ENCODE measurements at places on chromosomes 7 and 10.

DNA sequence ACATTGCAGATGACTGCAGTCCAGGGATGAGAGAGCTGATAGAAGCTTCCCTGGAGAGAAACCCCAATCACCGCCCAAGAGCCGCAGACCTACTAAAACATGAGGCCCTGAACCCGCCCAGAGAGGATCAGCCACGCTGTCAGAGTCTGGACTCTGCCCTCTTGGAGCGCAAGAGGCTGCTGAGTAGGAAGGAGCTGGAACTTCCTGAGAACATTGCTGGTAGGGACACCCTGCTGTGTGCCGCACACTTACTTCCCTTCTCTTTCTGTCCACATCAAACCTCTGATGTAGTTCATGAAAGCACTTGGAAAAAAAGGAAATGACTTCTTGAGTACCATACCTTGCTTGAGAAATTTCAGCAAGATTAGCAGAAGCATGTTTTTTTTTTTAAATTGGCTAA lies 25.3 kb downstream of the MAP3K8 start:
- no peak for DNase-seq

- DNase-seq, result no peak
Measured at GRCh38 chr10:21043044-21043443, 145.9 kb upstream of the NEBL start.

DNA sequence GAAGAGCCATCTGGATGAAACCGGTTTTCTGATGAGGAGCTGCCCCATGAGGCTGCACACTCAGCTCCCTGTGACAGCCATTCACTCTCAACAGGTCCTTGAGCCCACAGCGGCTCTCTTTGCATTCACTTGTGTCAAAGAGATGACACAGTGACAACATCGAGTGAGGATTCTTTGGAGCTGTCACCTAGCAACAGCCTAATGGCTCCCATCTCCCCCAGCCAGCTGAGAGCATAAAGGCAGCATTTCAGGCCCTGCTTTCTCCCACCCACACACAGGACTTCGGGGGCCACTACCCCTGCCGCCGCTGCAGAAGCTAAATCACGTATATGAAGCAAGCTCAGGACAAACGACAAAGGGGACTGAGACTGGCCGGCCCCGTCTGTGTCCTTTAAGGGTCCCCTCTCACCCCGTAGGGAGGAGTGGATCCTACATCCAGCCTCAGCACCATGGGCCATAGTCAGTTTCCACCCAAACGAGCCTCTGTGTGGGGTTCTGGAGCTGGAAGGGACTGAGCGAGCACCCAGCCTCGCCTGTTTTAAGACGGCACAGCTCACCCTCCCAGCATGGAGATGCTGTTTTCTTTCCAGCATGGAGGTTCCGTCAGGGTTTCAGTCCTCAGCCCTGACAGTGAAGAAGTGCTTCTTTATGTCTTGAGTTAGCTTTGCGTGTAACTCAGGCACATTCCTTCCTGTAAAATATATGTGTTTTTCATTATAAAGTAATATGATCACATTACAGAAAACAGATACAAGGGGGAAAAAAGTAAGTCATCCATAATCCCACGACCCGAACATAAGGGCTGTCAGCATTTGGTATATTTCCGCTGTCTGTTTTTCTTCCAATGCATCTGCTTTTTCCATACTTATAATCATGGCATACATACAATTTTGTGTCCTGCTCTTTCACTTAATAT lies 4.9 kb downstream of the CPA4 start:
- DNase-seq, result no peak

DNA sequence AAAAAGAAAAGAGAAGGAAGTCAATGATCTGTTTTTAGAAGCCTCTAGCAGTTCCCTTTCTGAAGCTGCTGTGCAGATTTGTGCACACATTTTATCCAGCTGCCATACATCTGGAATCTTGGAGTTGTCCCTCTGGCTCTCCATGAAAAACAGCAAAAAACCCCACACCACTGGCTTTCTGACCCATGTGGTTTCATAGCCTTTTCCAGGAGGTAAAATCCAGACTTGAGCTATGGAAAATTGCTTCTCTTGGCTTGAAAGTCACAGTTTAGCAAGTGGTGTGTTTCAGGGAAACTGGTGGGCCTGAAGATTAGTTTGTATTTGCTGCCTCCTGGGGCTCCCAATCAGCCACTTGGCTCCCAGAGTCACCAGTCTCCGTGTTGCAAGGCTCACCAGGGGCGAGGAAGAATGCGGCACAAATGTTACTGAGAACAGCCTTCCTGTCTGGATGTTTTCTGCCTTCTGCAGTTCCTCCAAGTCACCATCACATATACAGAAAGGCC lies 50.1 kb upstream of the ADRB1 start:
- DNase-seq, result no peak

DNA sequence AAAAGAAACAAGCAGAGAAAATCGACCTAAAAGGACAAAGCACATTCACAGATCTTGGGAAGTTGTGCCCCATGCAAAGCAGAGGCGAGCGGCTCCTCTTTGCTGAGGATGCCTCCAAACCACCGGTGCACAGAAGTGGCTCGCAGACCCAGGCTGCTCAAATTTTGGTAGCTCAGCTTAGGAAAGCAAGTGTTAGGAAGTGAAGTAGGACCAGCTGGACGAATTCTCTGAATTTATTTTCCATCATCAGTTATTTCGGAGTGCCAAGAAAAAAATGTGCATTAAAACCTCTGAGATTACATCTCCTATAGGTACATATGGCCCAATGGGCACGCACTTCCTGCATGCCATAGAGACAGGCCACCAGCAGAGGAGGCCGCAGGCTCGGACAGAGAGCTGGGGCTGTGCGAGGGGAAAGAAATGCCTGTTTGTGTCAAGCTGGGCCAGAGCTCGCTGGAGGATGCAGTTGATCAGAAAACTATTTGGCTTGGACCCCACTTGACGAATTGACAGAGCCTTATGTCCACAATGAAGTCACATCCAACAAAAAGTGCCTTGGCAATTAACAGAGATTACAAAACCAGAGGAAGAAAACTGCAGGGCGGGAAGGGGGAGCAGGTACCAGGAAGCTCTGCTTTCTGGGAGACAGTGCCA lies 122.3 kb upstream of the LYZL2 start:
- DNase-seq, result peak; percentile 78

DNA sequence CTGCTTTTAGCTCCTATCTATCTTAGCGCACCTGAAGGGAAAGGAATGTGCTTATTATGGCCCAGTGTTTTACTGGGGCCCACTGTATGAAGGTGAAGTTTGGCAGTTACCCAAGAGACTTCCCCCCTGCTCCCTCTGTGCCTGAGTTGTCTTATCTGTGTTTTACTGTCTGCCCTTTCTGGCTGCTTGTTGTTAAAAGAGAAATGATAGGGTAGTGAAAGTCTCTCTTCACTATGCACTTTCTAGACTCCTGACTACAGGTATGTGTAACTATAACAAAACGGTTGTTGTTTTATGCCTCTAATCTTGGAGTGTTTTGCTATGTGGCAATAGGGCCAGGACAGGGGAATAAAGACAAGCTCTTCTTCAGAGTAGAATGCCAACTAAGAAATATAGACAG lies 326.9 kb downstream of the KIF20B start:
- no peak for DNase-seq

DNA sequence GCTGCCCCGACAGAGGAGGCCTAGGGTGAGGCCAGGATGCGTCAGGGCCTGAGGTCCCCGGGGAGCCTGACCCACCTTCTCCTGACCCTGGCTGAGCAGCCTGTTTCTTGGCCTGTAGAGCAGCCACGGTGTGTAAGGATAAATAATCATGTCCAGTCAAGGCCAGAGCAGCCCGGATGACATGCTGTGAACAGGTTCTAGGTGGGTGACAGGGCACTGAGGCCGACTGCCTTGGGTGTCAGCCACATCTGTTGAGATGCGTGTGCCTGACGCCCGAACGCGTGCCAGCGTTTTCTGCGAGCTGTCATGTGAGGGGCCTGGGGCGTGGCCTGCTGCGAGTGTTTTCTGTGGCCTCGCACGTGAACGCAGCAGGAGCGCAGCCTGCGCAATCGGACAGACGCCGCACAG lies 118.3 kb downstream of the FAM53B start:
- DNase-seq, result no peak

DNA sequence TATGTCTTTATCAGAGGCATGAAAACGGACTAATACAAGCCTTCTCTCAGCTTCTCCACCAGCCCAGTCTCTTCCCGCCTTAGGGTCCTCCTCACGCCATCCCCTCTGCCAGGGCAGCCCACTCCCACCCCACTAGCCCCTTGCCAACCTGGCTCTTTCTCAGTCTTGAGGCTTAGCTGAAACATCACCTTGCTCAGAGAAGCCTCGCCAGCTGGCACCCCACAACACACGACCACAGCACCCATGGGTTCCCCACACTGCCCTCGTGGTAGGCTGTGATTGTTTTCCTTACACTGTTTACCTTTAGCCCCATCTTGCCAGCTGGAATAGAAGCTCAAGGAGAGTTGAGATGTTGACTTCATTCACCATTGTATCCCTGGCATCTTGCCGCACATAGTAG lies 44.4 kb downstream of the GPAM start:
- DNase-seq, result no peak

- DNase-seq, result no peak
Measured at GRCh38 chr7:105887569-105888189, 11.3 kb upstream of the ATXN7L1 start.

GRCh38 chr7:80679921-80680907 lies 41.8 kb downstream of the CD36 start:
- DNase-seq, result no peak

DNA sequence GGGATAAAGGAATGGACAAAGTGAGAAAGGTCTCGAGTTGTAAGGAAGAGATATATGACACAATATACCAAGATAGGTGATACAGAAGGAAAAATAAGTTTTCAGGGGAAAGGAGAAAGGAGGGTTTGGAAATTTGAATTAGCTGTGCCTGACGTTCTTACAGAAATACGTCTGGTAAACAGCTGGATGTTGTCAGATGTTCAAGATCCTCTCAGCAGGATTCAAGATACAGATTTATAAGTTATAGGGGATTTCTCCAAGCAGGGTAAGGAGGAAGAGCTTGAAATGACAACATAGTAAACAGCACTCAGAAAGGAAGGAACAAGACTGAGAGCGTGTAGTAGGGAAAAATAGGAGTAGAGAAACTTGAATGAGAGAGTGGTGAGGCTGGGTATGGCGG lies 1184.1 kb downstream of the TYW1 start:
- no peak for DNase-seq

DNA sequence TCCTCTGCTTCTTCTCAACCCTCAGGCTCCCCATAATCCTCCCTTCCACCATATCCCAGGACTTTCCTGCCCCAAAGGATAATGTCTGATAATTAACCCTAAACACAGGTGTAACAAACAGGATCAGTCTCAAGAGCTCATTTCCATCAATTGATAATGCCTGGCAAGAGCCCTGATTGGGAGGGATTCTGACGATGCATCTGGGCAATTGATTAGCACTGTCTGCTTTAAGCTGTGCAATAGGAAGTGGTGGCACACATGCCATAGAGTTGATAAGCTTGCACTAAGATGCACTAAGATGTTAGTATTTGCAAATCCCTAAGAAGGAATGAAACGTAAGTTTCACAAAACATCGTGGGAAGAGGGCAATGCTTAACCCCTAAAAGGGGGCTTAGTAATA lies 27.4 kb upstream of the EGR2 start:
- DNase-seq, result no peak

GRCh38 chr10:127715782-127716378 lies 21.1 kb upstream of the FOXI2 start:
- no peak for DNase-seq

DNA sequence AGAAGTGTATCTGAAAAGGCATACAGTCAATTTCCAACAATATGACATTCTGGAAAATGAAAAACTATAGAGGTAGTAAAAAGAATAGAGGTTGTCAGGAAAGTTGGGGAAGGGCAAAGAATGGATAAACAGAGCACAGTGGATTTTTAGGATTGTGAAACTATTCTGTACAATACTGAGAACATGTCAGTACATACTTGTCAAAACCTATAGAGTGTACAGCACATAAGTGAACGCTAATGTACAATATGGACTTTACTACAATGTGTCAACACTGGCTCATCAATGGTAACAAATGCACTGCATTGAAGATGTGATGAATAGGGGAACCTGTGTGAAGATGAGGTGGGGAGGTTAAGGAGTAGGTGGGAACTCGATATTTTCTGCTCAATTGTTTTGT lies 483.0 kb upstream of the PFKP start:
- DNase-seq, result no peak

DNA sequence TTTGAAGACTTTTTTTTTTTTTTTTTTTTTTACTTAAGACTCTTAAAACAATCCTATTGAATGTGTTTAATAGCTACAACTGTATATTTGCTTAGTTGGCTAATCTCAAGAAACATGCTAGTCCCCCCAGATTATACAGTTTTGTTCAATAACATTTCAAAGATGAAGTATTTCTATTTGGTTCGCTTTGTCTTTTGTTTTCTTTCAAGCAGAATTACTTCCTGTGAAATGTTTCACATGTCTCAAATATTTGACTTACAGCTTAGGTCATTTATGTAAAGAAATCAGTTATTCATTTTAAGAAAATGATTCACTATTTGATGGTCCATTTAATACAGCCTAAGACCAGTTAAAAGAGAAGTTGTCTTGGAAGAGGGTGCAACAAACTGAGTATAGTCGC lies 12.8 kb upstream of the LAMB1 start:
- DNase-seq, result peak; percentile 59

- DNase-seq, result peak; percentile 47
Measured at GRCh38 chr10:52004342-52004949, 305.1 kb upstream of the CSTF2T start.

DNA sequence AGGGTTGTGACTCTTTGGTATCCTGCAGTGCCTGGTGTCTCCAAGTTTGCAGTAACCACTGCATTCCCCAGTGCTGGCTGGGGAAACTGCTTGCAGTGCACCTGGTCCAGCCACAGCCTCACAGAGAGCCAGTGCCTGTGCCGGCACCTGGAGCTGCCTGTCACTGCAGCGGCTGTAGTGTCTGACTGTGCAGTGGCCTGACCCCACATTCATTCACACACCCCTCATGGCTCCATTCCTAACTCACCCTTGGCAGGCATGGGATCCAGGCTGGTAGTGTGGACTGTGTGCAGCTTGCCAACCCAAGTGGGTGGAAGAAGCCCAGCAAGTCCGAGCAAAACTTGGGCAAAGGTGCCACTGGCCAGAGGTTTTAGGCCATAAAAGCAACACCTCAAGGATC lies 3.7 kb upstream of the CYP3A43 start:
- DNase-seq, result no peak

- no peak for DNase-seq
Measured at GRCh38 chr7:126972571-126972970, 280.2 kb downstream of the GRM8 start.

DNA sequence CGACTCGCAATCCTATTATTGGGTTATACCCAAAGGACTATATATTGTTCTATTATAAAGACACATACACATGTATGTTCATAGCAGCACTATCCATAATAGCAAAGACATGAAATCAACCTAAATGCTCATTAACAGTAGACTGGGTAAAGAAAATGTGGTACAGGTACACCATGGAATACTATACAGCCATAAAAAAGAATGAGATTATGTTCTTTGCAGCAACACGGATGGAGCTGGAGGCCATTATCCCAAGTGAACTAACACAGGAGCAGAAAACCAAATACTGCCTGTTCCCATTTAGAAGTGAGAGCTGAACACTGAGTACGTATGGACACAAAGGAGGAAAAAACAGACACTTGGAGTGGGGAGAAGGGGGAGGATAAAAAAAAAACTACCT lies 536.8 kb upstream of the DPP6 start:
- no peak for DNase-seq

- peak; percentile 4 for DNase-seq
Measured at GRCh38 chr7:127486654-127487053, 94.1 kb upstream of the ZNF800 start.

GRCh38 chr10:7598771-7599170 lies 68.0 kb downstream of the ITIH5 start:
- no peak for DNase-seq

All from iris pigment epithelial cell (primary cell).